ENCODE measurements at places on chromosomes 13 and 19.

- no peak for DNase-seq
Observed at GRCh38 chr13:104436555-104436954, 1370.3 kb upstream of the SLC10A2 start.

DNA sequence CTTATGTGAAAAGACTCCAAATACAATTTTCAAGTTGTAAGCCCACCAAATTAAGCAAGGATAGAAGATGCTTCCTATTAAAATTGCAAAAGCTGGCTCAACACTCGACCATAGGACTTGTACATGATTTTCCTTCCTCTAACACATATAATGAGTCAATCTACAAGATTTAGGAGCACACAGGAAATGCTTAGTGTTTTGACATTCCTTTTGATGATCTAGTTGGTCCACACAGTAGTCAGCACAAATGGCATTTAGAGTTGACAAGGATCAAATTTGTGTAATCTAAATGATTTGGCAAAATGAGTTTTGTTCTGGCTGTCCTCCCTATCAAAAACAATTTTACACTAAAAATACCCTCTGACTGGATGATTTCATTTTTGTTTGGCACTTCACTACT, 340.2 kb downstream of the DIAPH3 start:
- no peak for DNase-seq

GRCh38 chr19:35291259-35291658, 702 bp upstream of the MAG start:
- DNase-seq = no peak

DNA sequence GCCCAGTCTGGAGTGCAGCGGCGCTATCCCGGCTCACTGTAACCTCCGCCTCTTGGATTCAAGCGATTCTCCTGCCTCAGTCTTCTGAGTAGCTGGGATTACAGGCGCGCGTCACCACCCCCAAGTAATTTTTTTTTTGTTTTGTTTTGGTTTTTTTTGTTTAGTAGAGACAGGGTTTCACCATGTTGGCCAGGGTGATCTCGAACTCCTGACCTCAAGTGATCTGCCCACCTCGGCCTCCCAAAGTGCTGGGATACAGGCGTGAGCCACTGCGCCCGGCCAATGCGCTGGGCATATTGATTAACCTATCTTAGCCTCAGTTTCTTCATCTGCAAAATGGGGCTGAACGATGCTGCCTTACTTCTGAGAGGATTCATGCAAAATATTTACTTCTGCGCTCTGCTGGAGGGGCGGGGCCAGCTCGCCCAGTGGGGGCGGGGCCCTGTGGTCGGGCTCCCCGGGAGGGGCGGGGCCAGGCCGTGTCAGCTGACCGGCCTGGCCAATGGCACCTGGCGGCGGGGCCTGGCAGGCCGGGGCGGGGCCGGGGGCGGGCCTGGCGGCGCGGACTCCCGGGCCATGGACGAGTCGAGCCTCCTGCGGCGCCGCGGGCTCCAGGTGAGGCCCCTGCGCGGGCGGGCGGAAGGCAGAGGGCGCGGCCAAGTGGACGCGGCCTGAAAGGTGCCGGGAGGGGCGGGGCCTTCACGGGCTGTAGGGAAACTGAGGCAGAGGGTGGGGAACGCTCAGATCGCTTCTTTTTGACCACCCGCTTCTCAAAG, at the start of gene MAST3:
Gene MAST3, plus strand, starts transcription at position 562 of the 776 bp plus-strand sequence. Its CDS starts 15 bp downstream, at position 577.
- peak; percentile 94 for DNase-seq

- DNase-seq = no peak
Observed at GRCh38 chr13:41006306-41006705, 12.8 kb downstream of the ELF1 start.

DNA sequence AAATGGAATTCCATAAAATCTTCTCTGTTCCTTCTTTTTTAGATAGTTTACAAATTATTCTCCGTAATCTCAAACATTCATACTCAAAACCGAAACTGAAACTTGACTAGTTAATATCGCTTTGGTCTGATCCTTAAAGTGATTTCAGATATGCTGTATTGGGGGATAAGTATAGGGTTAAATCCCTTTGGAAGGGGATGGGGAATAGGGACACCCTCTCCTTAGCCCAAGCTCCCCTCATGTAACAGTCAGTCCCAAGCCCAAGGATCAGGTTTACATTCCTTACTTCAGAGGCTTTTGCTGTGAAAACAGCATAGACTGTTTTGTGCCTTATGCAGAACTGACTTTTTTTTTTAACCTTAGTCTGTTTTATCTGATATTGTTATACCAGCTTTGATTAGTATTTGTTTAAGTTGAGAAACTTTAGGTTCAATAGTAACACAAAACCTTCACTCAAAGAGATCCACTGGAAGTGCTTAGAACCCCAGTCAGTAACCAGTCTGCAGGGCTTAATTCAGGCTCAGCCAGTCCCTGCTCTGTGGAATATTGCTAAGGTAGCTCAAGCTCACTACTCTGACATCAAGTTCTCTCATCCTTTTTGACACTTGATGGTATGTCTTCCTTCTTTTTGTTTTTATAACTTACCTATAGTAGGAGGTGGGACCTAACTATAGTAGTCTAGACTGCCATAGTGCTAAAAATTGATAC, 10.5 kb downstream of the CDADC1 start:
- DNase-seq = peak; percentile 45

DNA sequence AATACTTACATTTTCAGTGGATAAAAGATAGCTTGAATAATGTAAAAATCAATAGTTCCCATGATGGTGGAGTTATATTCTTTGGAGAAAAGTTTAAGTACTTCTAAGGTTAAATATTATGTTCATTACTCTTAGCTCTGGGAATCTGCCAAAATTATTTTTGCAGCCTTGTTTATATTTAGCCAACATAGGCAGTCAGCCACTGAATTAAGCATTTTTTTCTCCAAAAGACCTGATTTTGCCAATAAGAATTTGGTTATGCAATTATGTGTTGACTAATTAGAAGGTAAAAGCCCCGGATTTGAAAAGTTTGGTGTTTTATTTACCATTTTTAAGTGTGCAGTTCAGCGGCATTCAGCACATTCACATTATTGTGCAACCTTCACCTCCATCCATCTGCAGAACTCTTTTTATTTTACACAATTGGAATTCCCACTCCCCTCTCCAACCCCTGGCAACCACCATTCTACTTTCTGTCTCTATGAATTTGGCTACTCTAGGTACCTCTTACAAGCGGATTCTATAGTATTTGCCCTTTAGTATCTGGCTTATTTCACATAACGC, 90.1 kb upstream of the C1QTNF9B start:
- no peak for DNase-seq

GRCh38 chr13:85651440-85651839, 147.8 kb downstream of the SLITRK6 start:
- DNase-seq = no peak

- DNase-seq = no peak
Observed at GRCh38 chr13:41056194-41056593, 5.1 kb upstream of the WBP4 start.

- DNase-seq = no peak
Observed at GRCh38 chr19:16631465-16631864, 3.5 kb upstream of the MED26 start.

DNA sequence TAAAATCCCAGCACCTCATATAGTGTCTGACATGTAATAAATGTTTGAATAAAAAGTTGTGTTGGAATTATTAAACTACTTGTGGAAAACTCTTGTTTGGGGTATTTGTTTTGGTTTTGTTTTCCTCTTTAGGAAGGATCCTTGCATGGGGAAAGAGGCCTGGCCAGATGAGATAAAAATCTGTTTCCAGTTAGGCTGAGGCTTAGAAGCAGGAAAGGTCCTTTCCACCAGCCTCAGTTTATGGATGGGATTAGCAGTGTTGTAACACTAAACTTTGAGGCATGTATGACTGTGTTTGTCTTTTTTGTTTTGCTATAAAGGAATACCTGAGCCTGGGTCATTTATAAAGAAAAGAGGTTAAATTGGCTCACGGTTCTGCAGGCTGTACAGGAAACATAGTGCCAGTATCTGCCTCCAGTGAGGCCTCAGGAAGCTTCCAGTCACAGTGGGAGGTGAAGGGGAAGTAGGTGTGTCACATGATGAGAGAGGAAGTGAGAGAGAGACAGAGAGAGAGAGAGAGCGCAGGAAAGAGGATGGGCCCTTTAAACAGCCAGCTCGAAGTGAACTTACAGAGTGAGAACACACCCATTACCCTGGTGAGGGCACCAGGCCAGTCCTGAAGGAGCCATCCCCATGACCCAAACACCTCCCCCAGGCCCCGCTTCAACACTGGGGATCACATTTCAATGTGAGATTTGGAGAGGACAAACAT, 21.6 kb downstream of the SPATA13 start:
- DNase-seq = no peak

- DNase-seq = no peak
Observed at GRCh38 chr13:97188207-97188606, 33.9 kb upstream of the MBNL2 start.

GRCh38 chr19:41441321-41441945, 1.5 kb upstream of the ERICH4 start:
- no peak for DNase-seq

GRCh38 chr19:41359741-41360140, 4.2 kb downstream of the B9D2 start:
- no peak for DNase-seq

GRCh38 chr19:32802840-32803239, 66.7 kb downstream of the SLC7A9 start:
- DNase-seq = no peak

DNA sequence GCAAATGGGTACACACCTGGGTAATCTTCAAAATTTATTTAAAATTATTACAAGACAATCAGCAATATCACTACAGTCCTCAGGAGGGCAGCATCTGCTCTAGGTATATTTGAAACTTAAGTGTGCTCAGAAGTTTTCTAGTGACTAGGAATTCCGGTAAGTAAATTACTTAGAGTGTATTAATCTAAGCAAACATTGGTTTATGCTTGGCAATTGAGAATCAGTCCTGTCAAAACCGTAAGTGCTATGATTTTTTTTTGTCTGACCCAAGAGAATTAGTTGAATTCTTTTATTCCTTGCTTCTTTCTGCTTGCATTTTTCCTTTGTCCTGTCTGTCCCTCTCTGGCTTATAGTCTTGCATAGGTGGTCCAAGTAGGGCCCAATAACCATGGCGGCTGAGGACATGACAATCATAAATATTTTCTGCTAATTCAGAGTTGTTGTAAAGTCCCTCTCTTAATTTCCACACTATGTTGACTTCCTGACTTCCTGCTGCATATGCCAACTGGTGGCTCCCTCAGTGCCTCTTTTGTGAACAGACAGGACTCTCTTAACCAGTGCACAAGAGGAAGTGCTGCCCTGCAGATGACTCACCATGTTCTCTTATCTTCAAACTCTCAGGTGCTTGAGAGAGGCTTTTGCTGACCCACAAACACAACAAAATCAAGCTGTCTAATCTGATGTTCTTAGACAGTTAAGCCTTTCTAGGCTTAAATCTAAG, 82.2 kb downstream of the SLAIN1 start:
- DNase-seq = peak; percentile 42

GRCh38 chr13:42361701-42362100, 89.7 kb downstream of the AKAP11 start:
- DNase-seq = no peak

GRCh38 chr13:98467263-98467985, 109.5 kb downstream of the STK24 start:
- DNase-seq = no peak

- no peak for DNase-seq
Observed at GRCh38 chr13:77028202-77028601, 1.2 kb upstream of the FBXL3 start.

DNA sequence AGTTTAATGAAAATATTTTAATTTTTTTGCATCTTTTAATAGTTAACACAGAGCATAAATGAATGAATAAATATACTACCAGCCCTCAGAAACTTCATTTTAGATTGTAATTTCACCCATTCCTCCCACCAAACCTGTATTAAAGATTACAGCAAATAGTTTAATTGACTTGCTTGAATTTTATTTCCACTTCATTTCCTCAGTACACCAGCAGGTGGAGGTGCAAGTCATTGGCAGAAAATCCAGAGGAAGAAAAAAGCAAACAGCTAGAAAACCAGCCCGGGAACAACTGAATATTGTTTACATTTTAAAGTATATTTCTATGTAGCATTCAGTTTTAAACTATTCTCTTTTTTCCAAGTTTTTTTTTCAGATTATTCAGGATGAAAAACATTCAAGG, 177.8 kb downstream of the OLFM4 start:
- DNase-seq = no peak

- DNase-seq = no peak
Observed at GRCh38 chr13:25210842-25211569, 38.9 kb upstream of the AMER2 start.

DNA sequence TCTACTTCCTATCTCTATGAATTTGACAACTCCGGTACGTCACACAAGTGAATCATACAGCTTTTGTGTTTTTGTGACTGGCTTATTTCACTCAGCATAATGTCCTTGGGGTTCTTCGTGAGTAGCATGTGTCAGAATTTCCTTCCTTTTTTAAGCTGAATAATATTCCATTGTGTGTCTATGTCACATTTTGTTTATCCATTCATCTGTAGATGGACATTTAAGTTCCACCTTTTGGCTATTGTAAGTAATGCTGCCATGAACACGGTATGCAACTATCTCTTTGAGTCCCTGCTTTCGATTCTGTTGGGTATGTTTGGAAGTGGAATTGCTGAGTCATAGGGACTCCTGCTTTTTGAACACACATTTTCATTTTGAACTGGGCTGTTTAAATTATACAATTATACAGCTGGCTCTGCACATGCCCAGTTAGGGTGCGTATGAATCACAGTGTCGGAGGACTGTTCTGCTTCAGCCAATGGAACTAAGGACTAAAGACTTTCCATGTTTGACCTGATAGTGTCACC, 43.0 kb upstream of the C13orf42 start:
- no peak for DNase-seq

- no peak for DNase-seq
Observed at GRCh38 chr19:54506079-54506478, 3.4 kb downstream of the LAIR2 start.

DNA sequence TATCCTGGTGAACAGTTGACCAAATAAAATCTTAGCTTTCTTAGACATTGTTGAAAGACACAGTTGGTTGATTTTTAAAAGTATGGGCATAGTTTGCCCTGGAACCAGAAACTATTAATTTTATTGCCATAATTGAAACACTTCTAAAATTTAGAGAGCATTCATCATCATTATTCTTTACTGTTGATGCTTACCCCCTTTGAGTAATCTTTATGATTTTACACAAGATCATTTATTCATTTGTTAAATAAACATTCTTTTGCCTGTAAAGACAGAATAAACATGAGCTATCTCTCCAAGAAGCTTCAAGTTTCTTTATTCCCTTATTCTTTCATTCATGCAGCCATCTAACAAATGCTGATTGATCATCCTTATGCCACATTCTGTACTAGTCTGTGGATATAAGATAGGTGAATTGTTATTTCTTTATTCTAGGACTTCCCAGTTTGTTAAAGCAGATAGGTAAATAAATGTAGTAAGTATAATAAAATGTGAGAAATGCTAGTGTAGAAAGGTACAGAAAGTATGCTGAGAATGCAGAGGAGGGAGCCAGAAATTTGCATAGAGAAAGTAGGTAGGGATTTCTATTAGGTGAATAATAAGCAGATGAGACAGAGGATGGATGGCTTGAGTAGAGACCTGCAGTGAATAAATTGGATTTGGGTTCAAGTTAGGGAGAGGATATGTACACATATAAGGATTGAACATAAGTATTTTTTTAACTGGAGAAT, 8.2 kb downstream of the SERTM1 start:
- DNase-seq = no peak
